GOT3 (cell line): ENCODE measurements at places on chromosomes 7 and 10.

DNA sequence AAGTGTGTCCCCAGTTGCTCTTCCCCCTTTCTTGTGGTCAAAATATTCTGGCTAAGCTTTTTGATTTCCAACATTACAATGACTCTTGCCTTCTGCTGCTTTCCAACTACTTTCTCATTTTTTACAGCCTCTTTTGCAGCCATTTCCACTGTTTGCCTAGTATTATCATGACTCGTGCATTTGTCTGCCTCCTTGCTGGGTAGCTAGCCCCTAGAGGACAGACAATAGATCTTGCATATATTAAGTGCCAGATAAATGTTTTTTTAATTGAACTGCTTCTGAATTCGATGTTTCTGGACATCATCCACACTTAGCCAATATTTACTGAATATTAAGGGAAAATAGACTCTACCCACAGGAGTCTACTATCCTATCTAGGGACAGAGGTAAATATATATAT, 124.5 kb downstream of the POU6F2 start:
- DNase-seq, result no peak

- DNase-seq, result no peak
Measured at GRCh38 chr10:6579183-6579903, 733 bp downstream of the PRKCQ start.

DNA sequence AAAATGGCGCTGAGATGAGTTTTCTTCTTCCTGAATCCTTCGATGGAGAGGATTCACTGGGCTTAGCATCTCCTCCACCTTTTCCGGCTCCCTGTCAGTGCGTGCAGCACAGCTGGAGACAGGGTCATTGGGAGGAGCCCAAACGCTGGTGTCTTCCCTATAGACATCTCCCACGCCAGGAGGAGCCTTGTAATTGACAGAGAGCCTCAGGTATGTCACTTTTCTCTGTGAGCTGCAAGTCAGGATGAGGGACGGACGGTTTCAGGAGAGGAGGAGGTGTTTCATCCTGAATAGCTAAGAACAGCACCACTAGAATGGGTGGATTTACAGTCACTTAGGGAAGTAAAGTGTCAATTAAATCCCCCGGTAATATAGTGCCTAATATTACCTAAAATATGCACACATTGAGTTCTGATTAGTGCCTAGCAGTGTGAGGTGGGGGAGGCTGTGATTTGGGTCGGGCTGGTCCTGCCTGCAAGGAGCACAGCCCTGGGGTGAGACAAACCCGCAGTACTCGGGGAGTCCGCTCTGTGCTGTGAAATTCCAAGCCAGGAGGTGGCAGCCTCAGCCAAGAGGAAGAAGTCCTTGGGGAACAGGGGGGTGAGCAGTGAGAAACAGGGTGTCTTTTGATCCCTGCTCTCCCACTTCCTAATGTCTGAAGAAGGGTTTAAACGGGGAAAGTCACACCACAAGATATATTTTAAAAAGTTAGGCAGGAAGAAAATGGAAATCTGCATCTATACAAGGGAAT, 28.2 kb downstream of the IL15RA start:
- DNase-seq, result no peak

GRCh38 chr10:87838650-87839049, 20.6 kb upstream of the ATAD1 start:
- no peak for DNase-seq

GRCh38 chr10:30675791-30676718, 46.5 kb upstream of the LYZL2 start:
- DNase-seq, result no peak

- peak; percentile 14 for DNase-seq
Measured at GRCh38 chr10:16828114-16828568, 10.9 kb upstream of the RSU1 start.

DNA sequence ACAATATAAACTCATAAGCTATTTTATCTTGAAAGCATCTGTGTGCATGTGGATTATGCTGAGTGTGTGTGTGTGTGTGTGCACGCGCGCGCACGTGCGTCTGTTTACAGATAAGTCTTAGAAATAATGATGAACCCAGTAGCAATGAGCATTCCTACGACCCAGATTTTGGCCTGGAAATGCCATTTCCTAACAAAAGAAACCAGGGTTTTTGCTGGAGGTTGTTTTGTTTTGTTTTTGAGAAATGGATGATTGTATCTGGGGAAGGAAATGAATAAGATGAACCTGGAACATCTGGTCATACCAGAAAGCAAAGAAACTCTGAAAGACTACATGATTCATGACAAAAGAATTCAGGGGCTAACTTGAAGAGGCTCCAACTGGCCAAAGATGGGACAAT, 22.1 kb upstream of the LMOD2 start:
- DNase-seq, result no peak

DNA sequence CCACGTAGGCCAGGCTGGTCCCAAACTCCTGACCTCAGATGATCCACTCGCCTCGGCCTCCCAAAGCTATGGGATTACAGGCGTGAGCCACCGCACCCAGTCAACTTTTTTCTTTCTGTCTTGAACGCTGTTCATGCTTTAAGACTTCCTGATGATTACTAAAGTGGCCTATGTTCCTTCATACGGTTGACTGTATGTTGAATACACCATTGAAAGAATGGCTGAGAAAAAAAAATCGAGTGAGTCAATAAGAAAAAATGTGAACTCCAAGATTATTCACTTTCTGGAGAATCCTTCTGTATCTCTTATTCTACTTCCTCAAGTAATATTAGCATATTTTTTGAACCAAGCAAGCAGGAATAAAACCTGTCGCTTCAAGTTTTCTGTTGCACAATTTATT, 955.0 kb downstream of the GATA3 start:
- DNase-seq, result no peak

DNA sequence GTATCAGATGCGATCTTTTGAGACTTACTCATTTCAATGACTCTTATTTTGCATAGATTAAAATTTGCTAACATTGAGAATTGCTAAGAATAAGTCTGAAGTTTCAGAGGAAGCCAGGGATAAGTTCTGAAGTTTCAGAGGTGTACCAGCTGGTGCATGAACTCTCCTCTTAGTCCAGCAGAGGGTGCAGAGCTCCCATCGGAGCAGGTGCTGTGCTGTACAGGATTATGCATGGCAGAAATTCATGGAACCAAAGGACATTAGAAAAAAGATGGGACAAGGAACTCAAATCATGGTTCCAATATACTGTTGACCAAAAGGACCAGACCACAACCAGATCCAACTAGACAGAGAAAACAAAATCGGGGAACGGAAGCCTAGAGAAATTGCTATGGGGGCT, 41.9 kb downstream of the MGAM2 start:
- no peak for DNase-seq

DNA sequence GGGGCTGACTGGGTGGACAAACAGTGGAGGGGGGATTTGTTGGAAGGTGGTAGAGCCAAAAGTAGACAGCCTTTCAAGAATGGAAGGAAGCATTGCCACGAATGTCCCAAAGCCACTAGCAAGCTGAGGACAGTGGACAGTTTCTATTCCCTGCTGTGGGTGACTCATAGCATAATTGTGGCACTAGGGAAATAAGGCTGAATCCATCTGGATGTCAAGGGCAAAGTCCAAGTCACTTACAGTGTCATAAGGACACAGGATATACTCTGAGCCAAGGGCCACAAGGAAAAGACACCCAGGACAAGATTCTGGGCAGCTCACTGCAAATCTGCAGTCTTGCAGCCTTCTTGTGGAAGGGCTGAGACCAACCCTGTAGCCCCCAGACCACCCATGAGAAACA, 79.7 kb downstream of the FRMPD2 start:
- DNase-seq, result no peak

DNA sequence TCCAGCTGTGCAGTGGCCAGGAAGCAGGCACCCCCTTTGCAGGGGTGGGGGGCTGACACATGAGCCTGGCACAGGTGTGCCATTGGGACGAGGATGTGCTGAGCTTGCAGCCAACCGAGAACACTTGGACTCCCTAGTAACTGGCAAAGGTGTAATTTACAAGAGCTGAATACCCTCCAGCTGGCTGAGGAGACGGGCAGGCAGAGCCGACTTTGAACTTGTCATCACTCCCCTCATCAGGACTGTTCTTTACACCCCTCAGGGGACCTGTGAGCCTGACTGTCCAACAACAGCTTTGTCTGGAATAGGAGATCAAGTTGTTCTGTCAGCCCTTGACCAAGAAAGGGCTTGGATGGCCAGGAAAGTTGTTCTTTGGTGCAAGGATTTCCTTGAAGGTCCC, 61.2 kb downstream of the CDH23 start:
- DNase-seq, result no peak

- no peak for DNase-seq
Measured at GRCh38 chr7:100649826-100650565, 6.3 kb downstream of the ACTL6B start.

DNA sequence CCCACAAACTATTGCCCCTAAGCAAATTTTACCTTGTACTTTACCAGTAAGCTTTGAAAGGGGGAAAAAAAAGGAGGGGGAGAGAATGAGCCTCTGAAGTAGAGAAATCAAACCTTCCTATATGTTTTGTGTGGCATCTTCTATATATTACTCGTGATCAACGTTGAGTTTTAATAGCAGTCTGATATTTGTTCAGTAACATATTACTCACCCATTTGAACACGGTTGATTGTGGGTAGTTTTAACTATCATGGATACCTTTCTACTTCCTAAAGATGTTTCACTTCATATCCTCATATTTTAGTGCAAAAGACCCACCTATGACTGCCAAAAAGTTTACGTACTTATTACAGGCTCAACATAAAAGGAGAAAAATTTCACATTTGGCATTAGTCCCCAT, 54.5 kb downstream of the CCDC6 start:
- no peak for DNase-seq

DNA sequence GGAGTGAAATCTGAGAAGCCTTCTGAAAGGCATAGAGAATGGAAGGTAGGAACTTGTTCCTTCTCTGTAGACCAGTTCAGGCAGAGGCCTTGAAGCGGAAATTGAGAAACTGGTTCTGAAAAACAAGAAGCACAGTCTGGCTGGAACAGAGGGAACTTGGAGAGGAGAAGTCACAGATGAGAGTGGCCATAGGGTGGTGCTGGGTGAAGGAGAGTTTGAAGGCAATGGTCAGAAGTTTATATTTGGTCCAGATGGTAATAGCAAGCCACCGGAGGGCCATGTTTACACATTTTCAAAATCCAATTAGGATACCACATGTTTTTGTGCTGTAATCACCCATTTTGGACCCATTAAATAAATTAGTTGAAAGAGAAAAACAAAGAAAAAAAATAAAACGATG, 692.5 kb downstream of the INHBA start:
- DNase-seq, result no peak

DNA sequence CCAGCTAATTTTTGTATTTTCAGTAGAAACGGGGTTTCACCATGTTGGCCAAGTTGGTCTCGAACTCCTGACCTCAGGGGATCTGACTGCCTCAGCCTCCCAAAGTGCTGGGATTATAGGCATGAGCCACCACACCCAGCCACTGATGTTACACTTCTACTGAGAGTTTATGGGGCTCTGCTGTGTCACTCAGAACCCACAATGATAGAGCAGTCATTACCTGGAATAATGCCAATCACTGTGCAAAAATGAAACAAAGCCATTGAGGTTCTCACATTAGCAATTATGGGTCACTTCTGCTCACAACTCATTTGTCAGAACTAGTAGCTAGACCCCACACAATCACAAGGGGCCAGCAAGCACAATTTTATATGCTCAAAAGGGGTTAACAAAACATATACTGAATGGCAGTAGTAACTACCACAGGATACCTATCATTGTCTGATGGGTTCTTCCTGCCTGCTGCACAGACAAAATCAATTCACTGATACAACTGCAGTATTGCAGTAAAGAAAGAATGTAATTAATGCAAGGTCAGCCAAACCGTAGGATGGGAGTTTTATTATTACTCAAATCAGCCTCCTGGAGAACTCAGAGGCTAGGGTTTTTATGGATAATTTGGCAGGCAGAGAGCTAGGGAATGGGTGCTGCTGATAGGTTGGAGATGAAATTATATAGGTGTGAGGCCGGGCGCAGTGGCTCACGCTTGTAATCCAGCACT, 72.1 kb upstream of the TRIM24 start:
- no peak for DNase-seq

DNA sequence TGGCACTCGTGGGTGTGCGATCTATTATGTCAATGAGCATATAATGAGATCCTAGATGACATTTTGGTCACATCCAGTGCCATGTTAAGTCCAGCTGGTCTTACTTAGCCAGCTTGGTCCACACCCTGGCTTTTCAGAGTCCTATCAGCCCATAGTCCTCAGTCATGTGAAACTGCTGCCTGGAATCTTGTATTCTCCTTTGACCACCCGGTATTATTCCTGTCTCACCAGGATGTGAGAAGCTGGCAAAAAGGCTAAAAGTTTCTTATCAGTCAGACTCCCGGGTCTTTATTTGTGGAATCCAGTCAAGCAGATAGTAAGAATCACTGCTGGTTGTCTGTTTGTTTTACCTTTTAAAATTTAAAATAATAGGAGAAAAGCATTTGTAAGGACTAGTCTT, 705.6 kb upstream of the GHITM start:
- DNase-seq, result no peak

GRCh38 chr10:35940141-35941041, 298.3 kb upstream of the FZD8 start:
- no peak for DNase-seq

GRCh38 chr10:124214610-124215375, 121.4 kb upstream of the CHST15 start:
- DNase-seq, result no peak

GRCh38 chr7:90484706-90485105, 15.3 kb downstream of the PTTG1IP2 start:
- no peak for DNase-seq

- no peak for DNase-seq
Measured at GRCh38 chr10:97153270-97153850, 32.4 kb downstream of the SLIT1 start.

DNA sequence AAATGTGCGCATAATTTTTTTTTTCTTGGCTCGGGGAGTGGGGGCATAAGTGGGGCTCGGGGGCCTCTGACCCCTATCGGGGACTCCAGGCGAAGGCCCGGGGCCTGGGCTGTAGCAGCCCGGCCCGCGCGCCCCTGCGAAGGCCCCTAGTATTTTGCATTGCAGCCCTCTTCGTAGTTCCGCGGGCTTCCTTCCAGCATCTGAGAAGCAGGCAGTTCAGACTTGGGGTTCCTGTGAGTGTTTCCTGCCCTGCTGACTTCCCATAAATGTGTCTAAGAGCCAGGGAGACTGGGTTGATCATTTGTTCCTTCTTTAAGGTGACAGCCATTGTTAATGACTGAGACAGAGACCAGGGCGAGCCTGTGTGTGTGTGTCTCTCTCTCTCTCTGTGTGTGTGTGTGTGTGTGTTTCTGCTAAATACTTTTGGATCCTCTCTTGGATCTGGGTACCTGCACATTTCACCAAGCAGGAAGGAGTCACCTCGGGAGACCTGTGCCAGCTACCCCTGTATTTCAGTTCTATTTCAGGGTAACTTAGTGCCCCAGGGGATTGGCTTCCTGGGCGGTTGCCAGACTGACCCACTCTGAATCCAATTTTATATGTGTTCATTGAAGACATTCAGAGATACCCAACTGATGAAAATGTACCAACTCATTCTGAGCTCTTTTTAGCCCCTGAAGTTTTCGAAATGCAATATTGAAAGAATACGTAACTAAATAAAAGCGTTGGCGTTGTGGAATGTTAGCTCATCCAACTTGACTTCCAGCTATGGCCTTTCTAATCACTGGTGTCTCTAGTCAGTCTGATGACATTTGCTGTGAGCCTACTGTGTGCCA, 805 bp downstream of the MSRB2 start:
- no peak for DNase-seq

- no peak for DNase-seq
Measured at GRCh38 chr10:30456266-30456665, 22.3 kb downstream of the MAP3K8 start.

GRCh38 chr7:26718063-26718462, 146.3 kb downstream of the SKAP2 start:
- no peak for DNase-seq

GRCh38 chr7:106239406-106239805, 45.4 kb downstream of the NAMPT start:
- no peak for DNase-seq

- DNase-seq, result no peak
Measured at GRCh38 chr10:75640803-75641202, 209.4 kb downstream of the LRMDA start.
